ENCODE measurements at places on chromosomes 7 and 10.

DNA sequence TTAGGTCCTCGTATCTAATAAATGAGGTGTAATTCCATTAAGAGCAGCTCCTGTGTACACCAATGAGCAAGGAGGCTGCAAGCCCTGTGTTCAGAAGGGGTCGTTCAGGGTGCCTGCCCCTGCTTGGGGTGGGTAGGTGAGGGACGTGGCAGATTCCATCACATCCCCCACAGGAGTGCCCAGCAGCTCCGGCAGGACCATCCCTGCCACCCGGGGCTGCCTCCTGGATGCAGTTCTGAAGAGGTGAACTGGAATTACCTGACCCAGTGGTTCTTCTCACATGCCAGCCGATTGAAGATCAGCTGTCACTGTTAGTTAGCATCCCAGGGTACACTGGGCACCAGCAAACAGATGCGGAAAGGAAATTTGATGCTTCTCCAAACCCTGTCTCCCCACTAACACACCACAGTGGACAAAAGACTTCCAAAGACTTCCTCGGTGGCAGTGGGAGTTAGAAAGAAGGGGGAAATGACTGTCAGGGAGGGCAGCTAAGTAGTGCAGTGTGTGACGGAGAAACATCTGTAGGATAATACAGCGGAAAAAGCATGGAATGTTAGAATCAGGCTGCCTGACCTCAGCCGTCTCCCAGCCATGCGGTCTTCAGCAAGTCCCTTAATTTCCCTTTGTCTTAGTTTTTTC lies 313.6 kb upstream of the ZMIZ1 start:
- DNase-seq = no peak

DNA sequence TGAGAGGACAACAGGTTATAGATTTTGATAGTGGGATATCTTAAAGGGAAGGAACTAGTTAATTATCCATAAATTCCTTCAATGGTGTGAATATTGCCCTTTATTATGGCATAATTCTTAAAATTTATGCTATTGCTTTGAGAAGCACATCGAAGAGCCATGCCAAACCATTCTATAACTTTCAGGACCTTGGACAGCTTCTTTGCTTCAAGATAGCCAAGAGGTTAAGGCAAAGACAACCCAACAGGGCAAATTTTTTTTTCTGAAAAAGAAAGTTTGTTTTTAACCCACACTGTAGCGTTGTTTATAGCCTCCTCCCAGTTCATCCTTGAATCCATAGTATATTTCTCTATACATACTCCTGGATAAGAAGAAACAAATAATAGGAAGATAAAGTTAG lies 103.2 kb downstream of the NRG3 start:
- DNase-seq = no peak

GRCh38 chr10:78899996-78900714 lies 168.6 kb upstream of the ZMIZ1 start:
- DNase-seq = no peak

DNA sequence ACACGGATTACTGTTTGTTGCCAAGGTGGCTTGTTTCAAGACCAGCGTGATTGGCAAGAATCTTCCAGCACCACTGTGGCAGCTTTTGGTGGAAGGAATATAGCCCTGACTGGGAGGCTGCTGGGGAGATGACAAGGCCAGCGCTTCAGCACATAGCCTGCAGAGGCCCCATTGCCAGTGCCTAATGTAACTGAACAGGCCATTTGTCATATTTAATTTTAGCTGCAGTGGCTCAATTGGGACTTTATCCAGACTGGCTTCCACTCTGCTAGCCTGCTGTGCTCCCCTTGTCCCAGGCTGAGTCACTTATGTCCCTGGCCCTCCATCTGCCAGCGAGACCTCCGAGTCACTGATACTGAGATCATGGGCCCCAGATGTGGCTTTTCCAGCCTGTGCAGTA lies 483.1 kb downstream of the GALNT17 start:
- DNase-seq = no peak

- DNase-seq = no peak
Measured at GRCh38 chr7:102216573-102217314, 69.9 kb upstream of the SH2B2 start.
